ENCODE measurements at places on chromosomes 4 and X.
A peak's percentile ranks its signal among the peaks of the same experiment; 100 is the strongest.

GRCh38 chr4:81663368-81663767 is 191.7 kb upstream of the RASGEF1B start:
- no peaks in the 10 kb centered on the region for H3K4me1 ChIP-seq
- H3K27ac ChIP-seq, result no peak overlapping the region
- DNase-seq, result no peak
- H3K27me3 ChIP-seq, result no peaks in the 10 kb centered on the region
- H3K36me3 ChIP-seq, result no peaks in the 10 kb centered on the region
- H3K4me3 ChIP-seq, result no peak overlapping the region

GRCh38 chr4:143575331-143575730 is 61.8 kb downstream of the SMARCA5 start:
- no peaks in the 10 kb centered on the region for H3K4me1 ChIP-seq
- no peak for DNase-seq
- H3K4me3 ChIP-seq, result no peak overlapping the region
- H3K27ac ChIP-seq, result no peak overlapping the region
- H3K36me3 ChIP-seq, result no peaks in the 10 kb centered on the region

GRCh38 chrX:73799888-73800287 is 236.9 kb downstream of the CHIC1 start:
- H3K4me1 ChIP-seq, result no peaks in the 10 kb centered on the region
- DNase-seq, result no peak
- H3K27ac ChIP-seq, result no peak overlapping the region
- H3K36me3 ChIP-seq, result no peaks in the 10 kb centered on the region
- no peaks in the 10 kb centered on the region for H3K27me3 ChIP-seq

DNA sequence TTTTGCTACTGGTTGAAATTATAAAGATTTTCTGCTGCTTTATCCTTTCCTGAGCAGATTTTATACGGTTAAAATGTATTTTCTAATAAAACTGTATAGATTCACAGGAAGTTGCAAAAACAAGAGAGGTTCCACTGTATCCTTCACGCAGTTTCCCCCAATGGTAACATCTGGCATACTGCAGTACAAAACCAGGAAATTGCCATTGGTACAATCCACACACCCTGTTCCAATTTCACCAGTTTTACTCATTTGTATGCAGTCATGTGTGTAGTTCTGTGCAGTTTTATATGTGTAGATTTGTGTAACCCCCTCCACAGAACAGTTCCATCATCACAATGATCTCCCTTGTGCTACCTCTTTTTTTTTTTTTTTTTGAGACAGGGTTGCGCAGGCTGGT is 20.0 kb downstream of the DDX3X start:
- H3K36me3 ChIP-seq, result peaks cover 15% of the 10 kb centered on the region
- H3K4me3 ChIP-seq, result no peak overlapping the region
- H3K27ac ChIP-seq, result no peak overlapping the region
- no peak for DNase-seq

GRCh38 chrX:154714925-154715324 is 36.0 kb downstream of the GAB3 start:
- no peaks in the 10 kb centered on the region for H3K4me1 ChIP-seq
- no peak overlapping the region for H3K4me3 ChIP-seq
- H3K27ac ChIP-seq, result no peak overlapping the region
- no peaks in the 10 kb centered on the region for H3K36me3 ChIP-seq
- no peak for DNase-seq

DNA sequence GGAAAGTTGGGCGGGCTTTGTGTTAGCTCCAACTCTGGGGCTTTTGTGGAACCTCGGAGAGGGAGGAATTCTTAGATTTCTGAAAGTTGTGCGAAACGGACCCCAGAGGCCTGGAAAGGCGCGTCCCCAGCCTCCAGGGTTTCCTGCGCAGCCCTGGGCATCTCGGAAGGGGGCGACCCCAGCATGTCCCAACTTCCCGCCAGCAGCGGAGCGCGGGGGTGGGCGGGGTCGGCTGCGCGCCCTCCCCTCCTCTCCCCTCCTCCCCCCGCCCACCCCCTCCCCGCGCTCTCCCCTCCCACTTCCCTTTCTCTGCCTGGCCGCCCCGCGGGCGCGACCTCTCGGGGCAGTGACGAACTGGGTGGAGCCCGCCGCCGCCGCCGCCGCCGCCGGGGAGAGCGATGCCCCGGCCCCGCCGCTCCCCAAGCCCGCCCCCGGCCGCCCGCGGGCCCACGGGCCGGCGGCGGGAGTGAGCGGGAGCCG is 16.8 kb downstream of the PTTG2 start:
- H3K27me3 ChIP-seq, result no peaks in the 10 kb centered on the region
- peaks cover 22% of the 10 kb centered on the region for H3K4me1 ChIP-seq
- H3K36me3 ChIP-seq, result no peaks in the 10 kb centered on the region
- peak overlapping the region; percentile 99 for H3K4me3 ChIP-seq
- DNase-seq, result peak; percentile 60

DNA sequence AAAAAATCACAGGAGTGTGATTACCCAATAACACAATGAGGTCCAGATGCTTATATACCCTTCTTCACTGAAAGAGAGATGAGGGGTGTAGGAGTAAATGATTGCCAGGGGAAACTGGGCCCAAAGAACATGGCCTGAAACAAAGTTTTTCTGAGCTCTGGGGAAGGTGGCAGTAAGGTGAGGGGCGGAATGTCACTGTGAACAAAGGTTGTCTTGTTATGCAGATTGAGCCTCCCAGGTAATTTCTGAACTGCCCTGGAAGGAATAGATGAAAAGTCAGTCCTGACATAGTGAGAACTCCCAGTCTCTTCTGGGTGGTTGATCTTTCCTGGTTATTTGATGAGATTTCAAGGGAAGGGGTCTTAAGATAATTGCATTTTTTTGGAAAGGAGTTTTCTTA is 2.5 kb upstream of the TMEM47 start:
- no peaks in the 10 kb centered on the region for H3K27me3 ChIP-seq
- no peaks in the 10 kb centered on the region for H3K4me1 ChIP-seq
- no peak for DNase-seq

DNA sequence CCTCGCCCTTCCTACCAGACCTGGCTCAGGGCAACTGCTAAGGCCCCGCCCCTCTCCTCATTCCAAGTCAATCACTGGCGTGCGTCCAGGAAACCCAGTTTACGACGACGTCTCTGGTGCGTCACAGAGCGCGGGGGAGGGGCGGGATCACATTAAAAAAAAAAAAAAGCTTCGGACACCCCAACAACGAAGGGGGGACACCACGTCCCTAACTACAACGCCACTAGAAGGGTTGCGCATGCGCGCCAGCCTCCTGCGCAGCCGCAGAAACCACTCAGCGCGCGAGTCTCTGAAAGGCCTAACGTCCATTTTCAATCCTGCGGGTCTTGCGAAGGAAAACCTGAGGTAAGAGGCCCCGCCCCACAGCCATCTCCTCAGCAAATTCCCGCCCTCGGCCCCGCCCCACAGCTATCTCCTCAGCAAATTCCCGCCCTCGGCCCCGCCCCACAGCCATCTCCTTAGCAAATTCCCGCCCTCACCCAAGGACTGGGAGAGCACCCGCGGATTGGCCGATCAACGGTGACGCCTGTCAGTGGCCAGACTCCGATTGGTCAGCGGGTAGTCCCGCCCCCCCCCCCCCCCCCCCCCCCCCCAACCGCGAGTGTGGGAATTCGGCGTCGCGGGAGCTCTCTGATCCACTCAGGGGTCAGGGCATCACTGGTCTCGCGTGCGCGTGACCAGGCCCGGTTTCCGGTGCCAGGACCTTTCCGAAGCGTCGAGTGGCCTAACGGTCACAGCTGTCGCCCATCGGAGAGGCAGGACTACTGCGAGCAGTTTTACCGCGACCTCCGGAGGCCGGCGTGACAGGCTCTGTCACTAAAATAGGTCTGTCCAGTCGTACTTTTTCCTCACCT is at the start of gene SCML1:
Gene SCML1, plus strand, starts transcription at position 638 of the 854 bp plus-strand sequence. CDS start 6,694 bp downstream, outside the sequence.
- DNase-seq, result peak; percentile 98
- H3K27ac ChIP-seq, result peak within 1 kb of the TSS; percentile 92
- peak within 1 kb of the TSS; percentile 55 for H3K4me3 ChIP-seq
- H3K27me3 ChIP-seq, result no peaks in the 10 kb centered on the region
- no peaks in the 10 kb centered on the region for H3K4me1 ChIP-seq
- H3K36me3 ChIP-seq, result no peaks in the 10 kb centered on the region

GRCh38 chr4:94500685-94501084 is 48.9 kb downstream of the PDLIM5 start:
- no peaks in the 10 kb centered on the region for H3K27me3 ChIP-seq
- H3K27ac ChIP-seq, result peak overlapping the region; percentile 66
- H3K4me1 ChIP-seq, result peaks cover 5% of the 10 kb centered on the region
- no peak overlapping the region for H3K4me3 ChIP-seq
- DNase-seq, result no peak

GRCh38 chrX:138917781-138918180 is 206.3 kb upstream of the FGF13 start:
- H3K27ac ChIP-seq, result no peak overlapping the region
- H3K4me1 ChIP-seq, result no peaks in the 10 kb centered on the region
- H3K4me3 ChIP-seq, result no peak overlapping the region
- H3K27me3 ChIP-seq, result no peaks in the 10 kb centered on the region

DNA sequence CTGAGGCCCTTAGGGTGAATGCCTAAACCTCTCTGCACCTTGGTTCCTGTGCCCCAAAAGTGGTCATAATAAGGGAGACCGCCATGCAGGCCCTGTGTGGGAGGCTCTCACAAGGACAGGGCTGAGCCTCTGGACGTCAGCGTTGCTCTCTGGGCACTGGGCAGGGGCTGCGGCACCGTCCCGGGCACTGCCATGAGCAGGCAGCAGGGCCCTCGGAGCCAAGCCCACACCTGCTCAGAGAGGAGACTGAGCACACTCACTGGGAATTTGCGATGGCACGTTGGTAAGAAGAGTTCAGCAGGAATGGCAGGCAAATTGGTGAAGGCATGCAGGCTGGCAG is 123.4 kb downstream of the HMX1 start:
- no peak overlapping the region for H3K4me3 ChIP-seq
- DNase-seq, result no peak
- H3K27ac ChIP-seq, result no peak overlapping the region
- H3K4me1 ChIP-seq, result no peaks in the 10 kb centered on the region
- H3K36me3 ChIP-seq, result no peaks in the 10 kb centered on the region
